CD8-positive, alpha-beta T cell (primary cell): ENCODE measurements at places on chromosomes 2 and 18.

DNA sequence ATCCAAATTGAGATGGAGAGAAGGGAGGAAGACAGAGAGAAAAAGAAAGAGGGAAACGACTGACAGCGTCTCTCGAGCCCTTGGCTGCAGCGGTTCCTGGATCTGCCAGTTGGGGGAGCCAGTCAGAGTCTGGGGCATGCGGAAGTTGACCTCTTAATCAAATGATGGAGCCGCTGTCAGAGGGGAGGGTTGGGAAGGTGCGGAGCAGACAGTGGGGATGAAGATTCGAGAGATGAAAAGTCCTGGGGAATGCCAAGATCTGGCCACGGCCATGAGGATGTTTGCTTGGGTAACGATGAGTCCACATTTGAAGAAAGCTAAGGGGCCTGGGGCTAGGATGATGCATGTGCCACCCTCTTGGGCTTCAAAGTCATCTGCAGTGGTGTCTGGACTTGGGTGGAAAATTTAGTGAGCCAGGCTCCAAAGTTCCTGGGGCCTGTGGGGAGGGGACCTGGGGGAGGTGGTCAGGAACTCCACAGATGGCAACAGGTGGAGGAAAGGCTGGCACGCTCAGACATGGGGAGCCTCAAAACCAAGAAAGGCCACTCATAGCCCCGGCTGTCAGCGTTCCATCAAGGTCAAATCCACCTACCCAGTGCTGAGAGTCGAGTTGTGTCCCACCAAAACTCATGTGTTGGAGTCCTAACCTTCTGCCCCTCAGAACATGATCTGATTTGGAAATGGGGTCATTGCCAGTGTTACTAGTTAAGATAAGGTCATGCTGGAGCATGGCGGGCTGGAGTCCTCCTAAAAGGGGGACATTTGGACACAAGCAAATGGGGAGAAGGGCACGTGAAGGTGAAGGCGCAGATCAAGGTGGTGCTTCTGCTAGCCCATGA is 200.1 kb downstream of the NDUFA10 start:
- DNase-seq, result no peak

DNA sequence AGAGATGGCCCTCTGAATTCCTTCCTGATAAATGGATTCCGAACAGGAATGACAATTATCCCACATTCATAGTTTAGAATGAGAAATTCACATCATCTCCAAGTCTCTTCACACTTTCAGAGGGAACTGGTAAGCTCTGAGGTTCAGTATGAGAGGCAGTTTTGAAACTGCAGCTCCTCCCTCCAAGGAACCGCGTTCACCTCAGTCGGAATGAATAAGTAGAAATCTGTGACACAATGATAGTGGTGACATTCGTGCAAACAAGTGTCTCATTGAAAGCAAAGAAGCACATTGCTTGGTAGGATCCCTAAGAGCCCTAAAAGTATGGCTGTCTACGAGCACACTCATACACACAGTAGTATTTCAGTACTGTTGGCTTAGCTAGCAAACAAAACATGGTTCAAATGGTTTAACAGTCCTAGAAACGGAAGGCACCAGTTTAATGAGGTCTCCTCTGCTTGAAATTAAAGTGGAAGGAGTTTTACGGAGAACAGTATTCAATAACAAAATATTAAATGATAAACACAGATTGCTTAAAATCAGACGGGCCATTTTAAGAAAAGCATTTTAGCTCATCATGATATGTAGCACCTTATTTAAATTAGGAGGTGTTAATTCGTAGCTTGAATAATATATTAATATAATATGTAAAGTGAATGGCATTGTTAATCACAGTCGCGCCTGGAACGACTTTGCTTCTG is 225.0 kb downstream of the ARHGAP15 start:
- DNase-seq, result no peak

- no peak for DNase-seq
These were observed 310.8 kb downstream of the GALR1 start for GRCh38 chr18:77560341-77560992.

- DNase-seq, result no peak
These were observed 4.3 kb downstream of the TMEM127 start for GRCh38 chr2:96261328-96262003.

- DNase-seq, result no peak
These were observed 22.3 kb downstream of the LRATD1 start for GRCh38 chr2:14654835-14655282.

- DNase-seq, result no peak
These were observed 7.9 kb downstream of the GPN1 start for GRCh38 chr2:27636766-27637165.

DNA sequence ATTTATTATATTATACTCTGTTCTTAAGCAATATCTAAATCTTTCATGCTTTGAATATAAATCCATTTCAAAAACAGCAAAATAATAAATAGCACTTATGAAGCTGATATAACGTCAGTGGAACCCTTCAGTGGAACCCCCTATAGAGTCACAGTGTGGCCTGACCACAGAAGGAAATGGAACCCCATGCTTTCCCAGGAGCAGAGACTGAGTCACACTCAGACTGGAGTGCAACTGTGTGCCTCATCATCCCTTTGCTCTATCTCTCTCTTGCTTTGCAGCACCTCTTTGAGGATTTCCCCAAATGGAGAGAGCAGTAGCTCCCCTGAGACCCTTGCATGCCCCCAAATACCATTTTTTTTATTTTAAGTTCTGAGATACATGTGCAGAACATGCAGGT is 13.1 kb downstream of the NXPH2 start:
- no peak for DNase-seq

DNA sequence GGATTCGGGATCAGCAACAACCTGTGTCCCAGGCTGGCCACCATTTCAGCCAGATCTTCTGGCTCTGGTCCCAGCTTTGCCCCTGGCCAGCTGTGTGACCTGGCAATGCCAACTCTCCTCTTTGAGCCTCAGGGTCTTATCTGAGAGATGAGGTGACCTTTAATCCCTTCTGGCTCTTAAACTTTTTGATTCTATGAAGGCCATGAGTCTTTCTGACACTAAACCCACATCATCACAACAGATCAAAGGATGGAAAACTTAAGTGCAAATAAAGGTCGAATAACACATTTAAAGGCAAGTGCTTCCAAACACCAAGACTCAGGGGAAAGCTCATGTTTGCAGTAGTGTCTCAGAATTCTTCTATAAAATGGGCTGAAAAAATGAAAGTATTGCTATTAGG is 491.8 kb upstream of the NRP2 start:
- DNase-seq, result no peak

GRCh38 chr2:158184001-158184400 is 82.3 kb downstream of the UPP2 start:
- no peak for DNase-seq

GRCh38 chr2:186648130-186648529 is 45.7 kb upstream of the FAM171B start:
- DNase-seq, result no peak

- DNase-seq, result no peak
These were observed 64.2 kb upstream of the GREB1L start for GRCh38 chr18:21177822-21178221.

DNA sequence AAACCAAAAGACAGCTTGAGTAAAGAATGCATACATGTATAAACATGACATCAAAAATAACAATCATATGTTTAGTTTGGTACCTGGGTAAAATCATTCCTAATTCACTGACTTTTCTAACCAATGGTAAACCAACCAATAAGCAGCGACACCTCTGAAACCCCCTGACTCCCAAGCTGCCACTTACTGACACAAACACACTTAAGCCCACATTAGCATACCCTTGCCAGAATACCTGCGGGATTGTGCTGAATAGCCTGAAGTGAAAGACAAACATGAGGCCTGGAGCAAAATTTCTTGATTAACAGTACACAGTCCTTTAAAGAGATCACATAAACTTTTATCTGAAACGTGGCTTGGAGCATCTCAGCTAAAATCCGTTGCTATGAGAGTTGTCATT is 902.9 kb downstream of the TMEM182 start:
- DNase-seq, result no peak

GRCh38 chr2:226445216-226445861 is 354.3 kb downstream of the IRS1 start:
- no peak for DNase-seq

GRCh38 chr2:128988326-128988725 is 669.7 kb upstream of the HS6ST1 start:
- DNase-seq, result no peak

GRCh38 chr2:238409341-238410199 is 17.2 kb upstream of the ASB1 start:
- no peak for DNase-seq

GRCh38 chr18:13513021-13513420 is 213.3 kb downstream of the FAM210A start:
- DNase-seq, result no peak

GRCh38 chr2:191150230-191150599 is 579 bp downstream of the STAT4 start:
- DNase-seq, result no peak

GRCh38 chr2:20707601-20708000 is 40.7 kb downstream of the GDF7 start:
- DNase-seq, result no peak

- no peak for DNase-seq
These were observed 232.9 kb downstream of the LNPK start for GRCh38 chr2:175769200-175769599.

DNA sequence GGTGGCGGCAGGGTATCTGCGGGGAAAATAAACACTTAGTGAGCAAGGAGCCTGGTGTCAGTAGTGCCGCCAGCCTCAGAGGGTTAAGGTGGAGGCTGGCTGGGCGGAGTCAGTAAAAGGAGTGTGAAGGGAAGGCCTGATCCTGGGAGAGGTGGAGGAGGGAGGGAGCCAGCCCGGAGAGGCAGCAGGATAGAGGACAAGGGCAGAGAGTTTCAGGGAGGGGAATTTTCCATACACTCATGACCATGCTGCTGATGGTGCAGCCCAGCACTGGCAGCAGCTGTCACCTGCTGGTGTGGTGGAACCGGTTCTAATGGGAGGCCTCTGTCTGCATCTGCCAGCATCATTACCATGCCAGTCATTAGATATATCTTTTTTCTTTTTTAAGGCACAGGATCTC is 2.0 kb upstream of the TEX44 start:
- no peak for DNase-seq

DNA sequence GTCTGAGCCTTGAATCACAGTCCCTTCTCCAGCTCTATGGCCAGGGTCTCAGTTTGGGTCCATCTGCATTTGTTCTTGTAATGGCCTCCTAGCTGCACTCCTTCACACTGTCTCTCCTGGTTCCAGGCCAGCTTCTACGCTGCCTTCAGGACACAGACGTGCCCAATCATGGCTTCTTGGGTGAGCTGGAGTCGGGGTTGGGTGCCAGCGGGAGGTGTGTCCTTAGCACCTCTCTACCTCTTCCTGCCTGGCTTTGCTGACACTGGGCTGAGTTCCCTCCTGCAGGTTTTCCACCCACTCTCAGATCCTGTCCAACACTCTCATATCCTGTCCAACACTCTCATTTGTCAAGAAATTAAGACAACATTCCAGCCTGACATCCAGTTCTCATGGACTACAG is 9.6 kb downstream of the TRPM8 start:
- DNase-seq, result no peak

DNA sequence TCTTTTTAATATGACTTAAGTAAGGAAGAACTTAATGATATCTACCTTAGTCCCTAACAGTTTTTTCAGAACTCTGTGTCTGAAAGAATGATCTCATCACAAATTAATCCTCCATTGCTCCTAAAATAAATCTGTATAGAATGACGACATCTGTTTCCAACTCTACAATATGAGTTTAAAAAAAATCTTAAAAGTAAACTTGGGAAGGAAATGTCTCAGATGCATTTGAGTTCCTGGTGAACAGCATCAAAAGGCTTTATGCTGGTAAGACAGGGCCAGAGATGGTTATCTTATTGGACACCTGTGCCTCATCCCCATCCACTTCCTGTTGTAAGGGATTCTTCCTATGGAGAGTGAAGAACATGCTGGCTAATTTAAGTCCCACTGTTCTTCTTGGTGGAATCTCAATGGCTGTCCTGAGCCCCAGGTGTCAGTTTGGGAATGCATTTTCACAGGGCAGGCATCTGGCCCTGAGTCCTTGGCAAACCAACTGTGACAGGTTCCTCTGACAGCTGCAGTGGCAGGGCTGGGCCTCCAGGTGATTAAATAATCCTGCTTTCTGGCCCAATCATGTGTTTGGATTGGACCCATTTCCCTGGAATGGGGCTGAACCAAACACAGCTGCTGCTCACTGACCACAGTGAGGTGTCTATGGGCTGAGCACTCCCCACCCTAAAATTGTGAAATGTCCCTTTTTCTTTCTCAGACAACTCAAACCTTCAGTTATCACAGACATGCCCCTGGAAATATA is 12.9 kb upstream of the NCKAP5 start:
- no peak for DNase-seq

- no peak for DNase-seq
These were observed 54.5 kb downstream of the MEMO1 start for GRCh38 chr2:31956312-31956711.

DNA sequence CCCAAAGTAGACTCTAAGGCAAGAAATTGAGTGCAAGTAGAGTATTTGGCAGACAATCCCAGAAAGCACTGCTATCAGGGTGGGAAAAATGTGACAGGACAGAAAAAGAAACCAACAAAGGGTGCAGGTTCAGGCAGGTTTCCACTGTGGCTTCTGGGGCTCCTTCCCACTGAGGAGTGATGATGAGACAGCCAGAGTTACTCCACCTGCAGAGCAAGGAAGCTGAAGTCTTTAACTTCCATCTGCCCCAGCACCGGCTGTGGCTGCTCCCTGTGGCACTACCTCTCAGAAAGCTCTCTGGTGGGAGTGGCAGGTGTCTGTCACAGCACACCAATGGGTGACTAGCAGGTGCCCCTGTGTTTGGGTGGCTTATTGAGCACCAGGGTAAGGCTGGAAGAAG is 37.6 kb upstream of the ACKR3 start:
- DNase-seq, result no peak

- DNase-seq, result no peak
These were observed 379.6 kb downstream of the FBXO15 start for GRCh38 chr18:73768043-73768442.

DNA sequence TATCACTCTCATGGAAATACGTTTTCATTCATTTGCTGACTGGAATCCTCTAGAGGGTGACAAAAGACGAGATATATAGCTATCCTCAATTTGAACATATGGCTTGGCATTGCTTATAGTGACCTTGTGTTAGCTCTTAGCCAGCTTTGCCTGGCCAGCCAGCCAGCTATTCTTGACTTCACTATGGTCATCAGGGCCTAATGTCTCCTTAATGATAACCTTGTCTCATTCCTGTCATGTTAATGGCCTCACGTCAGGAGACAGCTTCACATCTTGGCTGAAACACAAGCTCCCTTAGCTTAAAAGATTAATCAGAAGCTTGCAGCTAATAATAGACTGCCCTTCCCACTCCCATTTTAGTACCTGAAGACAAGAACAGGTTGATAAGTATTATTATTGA is 1517.5 kb upstream of the PIK3C3 start:
- DNase-seq, result no peak

DNA sequence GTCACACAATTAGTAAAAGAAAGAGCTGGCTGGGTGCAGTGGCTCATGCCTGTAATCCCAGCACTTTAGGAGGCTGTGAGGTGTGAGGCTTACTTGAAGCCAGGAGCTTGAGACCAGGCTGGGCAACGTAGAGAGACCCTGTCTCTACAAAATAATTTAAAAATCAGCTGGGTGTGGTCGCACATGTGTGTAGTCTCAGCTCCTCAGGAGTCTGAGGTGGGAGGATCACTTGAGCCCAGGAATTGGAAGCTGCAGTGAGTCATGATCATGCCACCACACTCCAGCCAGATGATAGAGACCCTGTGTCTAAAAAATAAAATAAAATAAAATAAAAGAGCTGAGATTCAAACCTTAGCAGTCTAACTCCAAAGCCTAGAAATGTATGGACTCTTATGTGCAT is 39.0 kb upstream of the NEDD4L start:
- DNase-seq, result no peak
